ENCODE measurements at places on chromosomes 1 and 21. TPM values are rescaled to one million over a fixed set of nuclear protein-coding genes. Genes with fewer than 3 reads are reported as not detected.

DNA sequence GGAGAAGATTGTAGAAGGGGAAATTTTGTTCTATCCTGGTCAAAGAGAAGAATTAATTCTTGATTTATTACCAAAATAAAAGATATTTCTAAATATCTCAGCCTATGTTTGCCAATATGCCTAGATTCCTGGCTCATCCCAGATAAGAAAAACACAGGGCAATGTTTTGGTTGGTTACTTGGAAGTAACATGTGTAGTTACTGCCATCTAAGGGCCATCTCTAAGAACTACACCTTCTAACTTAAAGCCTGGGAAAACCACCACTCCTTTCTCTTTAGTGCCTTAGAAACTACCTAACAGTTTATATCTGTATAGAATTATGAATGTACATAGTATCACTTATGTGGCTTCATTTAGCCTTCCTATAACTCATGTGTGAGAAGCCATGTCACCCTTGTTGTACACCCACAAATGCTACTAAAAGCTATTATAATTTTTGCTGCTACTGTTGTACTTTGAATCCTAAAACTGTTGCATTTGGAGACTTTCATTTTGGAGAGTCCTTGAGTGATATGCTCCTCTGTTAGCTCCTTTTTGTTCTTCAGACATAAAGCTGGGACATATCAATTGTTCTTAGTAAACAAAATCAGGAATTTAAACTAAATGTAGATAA lies 4.5 kb downstream of the AIM2 start:
- DNase-seq: no peak

- DNase-seq: no peak
These were observed 2.3 kb downstream of the DENND4B start for GRCh38 chr1:153944005-153944826.

CYP2J2 gene
- total RNA-seq: 0.57 TPM

CFAP74 gene
- total RNA-seq: 0.28 TPM

IL10 gene
- total RNA-seq: not detected

PAQR6 gene
- 14.6 TPM for total RNA-seq

FBXO28 gene
- 55.0 TPM for total RNA-seq

WNT3A gene
- 0.20 TPM for total RNA-seq
